ENCODE measurements at places on chromosomes 2 and 18.

GRCh38 chr2:212465456-212465855 lies 73.1 kb downstream of the ERBB4 start:
- DNase-seq: no peak

- DNase-seq: no peak
Observed at GRCh38 chr2:30608643-30609042, 161.6 kb downstream of the LCLAT1 start.

GRCh38 chr2:2557475-2557874 lies 226.4 kb upstream of the MYT1L start:
- DNase-seq: no peak

DNA sequence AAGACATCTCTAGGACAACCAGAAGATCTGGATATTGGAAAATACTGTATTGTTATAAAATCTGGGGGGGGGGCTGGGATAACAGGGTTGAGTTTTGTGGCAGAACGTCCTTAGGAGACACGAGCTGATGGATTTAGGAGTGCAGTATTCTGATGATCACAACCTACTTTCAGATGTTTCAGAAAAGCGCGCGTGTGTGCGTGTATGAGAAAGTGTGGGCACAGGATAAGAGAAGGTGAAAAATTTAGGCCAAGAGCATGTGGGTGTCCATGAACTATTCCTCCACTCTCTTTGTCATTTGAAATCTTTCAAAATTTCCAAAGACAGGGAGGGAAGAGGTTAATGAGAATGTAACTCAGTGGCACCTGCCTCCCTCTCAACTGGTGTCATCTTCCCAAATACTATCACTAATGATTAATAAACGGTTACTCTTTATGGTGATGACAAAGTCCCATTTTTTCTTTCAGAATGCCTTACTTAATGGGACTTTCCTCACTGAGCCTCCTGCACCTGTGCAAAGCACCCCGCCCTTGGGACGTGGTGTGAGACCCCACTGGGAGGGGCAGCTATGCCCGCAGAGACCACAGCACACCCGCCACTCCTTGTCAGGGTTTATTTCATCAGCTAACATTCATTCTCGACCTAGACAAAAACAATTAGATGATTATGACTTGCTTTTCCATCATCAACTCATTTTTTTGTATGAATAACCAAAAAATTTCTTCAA lies 53.6 kb downstream of the HS6ST1 start:
- no peak for DNase-seq

- DNase-seq: no peak
Observed at GRCh38 chr2:205193125-205193835, 489.0 kb upstream of the NRP2 start.

- no peak for DNase-seq
Observed at GRCh38 chr2:27712522-27712921, 48.8 kb downstream of the SLC4A1AP start.

DNA sequence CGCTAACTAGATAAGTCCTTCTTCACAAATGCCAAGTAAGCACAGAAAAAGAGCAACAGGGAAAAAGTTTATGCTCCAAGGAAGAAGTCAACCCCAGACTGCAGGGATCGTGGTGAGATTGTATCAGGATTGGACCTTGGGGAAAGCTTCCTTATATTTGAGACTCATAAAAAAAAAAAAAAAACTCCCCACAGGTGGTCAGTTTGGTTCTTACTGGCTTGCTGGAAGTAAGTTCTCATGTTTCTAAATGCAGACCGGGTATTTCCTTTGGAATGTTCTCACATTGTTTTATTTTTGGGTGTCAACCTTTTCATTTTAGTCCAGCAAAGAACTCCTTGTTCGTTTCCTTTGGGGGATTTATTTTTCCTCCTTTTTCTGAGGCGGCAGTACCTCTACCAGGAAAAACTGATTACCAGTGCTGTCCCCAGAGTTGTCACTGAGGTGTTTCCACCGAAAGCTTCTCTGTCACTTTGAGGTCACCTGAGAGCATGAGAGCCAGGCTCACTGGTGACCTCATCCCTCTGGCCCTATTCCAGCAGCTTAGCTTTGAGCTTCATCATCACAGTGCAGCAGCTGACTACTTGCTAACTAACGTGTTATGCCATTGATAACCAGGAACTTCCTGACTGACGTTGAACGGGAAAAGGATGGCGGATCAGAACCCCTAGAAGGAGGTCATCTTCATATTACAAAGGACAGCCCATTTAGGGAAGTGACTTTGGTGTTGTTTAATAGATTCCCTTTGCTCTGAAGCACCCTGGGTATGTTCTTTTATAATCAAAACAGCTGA lies 16.8 kb upstream of the ATP8B1 start:
- DNase-seq: no peak

DNA sequence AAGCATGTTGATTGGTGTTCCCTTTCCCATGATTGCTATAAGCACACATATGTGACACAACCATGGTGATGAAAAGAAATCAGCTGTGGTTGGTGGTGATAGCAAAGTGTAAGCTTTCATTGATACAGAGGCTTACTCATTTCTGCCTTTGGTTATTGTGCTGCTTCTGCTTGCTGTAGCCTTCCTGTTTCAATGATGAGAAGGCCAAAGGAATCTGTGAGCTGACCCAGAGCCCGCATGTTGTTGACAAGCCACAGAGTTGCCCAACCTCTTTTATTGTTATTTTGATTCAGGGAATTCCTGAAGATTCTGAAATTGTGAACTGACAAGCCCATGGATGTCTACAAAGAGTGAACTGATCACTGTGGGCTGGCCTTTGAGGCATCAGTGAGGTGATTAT lies 164.4 kb downstream of the TMEFF2 start:
- DNase-seq: no peak

GRCh38 chr2:240211598-240212424 lies 71.4 kb upstream of the OTOS start:
- DNase-seq: no peak

DNA sequence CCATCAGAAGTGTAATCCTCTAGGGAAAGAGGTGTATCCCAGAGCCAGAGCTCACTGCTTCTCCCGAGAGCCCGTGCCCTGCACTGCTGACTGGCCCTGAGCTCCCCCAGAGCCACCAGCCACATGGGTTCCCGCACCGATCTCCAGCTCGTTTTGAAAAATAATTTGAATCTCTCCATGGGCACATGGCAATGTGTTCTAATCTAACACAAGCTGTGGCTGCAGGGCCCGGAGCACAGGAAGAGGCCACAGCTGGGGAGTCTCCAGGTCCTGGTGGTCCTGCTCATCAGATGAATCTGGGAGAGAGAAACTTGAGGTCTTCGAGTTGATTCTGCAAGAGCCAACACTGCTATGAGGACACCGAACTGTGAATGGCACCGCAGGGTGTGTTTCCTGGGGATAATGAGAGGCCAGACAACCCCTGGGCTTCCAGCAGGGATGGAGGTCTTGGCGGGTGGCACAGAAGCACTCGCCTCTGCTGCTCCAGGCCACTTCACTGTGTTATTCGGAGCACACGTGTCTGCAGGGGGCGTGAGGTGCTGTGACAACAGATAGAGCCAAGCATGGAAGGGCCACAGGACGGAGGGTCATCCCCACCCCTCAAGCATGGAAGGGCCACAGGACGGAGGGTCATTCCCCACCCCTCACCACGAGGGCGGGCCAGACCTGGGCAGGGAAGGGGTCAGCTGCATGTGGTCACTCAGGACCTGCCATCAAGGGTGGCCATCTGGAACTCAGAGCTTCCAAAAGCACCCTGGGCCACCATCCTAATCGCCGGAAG lies 196.8 kb downstream of the NDUFA10 start:
- no peak for DNase-seq

- DNase-seq: no peak
Observed at GRCh38 chr2:66585587-66585986, 150.7 kb downstream of the MEIS1 start.

- DNase-seq: no peak
Observed at GRCh38 chr2:43030551-43031307, 195.7 kb downstream of the ZFP36L2 start.

- no peak for DNase-seq
Observed at GRCh38 chr2:51990684-51991083, 958.8 kb upstream of the NRXN1 start.

DNA sequence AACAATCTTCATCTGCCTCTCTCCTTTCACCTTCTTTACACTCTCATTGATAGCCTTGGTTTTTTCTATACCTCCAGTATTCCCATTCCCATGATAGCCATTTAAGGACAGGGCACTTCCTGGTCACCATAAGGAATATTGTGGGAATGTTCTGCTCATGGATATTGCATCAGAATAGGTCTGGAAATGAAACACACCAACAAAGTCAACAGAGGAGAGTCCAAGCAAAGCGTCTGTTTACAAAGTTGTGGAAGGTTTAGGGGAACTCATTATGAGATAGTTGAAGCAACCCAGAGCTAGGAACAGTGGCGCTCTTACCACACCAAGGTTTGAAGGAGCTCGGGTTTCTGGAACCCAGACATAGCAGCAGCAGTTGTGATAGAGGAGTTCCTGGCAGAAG lies 150.3 kb upstream of the TNP1 start:
- DNase-seq: no peak

DNA sequence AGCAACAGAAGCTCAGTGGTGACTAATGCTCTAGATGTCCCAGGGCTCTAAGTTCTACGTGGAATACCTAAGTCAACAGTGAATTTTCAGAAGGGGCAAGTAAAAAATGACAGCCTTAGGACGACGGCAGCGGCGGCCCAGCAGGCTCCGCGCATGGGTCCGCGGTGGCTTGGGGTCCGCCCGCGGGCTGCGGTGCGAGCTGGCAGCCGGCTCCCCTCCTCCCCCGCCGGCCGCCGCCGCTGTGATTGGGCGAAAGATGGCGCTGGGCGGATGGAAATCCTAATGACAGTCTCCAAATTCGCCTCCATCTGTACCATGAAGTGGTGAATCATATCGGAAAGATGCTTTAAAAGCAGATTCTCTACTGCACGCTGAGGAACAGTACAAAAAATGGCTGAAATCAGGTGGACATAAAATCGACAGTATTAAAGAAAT lies 74.7 kb downstream of the HNRNPLL start:
- peak; percentile 54 for DNase-seq

DNA sequence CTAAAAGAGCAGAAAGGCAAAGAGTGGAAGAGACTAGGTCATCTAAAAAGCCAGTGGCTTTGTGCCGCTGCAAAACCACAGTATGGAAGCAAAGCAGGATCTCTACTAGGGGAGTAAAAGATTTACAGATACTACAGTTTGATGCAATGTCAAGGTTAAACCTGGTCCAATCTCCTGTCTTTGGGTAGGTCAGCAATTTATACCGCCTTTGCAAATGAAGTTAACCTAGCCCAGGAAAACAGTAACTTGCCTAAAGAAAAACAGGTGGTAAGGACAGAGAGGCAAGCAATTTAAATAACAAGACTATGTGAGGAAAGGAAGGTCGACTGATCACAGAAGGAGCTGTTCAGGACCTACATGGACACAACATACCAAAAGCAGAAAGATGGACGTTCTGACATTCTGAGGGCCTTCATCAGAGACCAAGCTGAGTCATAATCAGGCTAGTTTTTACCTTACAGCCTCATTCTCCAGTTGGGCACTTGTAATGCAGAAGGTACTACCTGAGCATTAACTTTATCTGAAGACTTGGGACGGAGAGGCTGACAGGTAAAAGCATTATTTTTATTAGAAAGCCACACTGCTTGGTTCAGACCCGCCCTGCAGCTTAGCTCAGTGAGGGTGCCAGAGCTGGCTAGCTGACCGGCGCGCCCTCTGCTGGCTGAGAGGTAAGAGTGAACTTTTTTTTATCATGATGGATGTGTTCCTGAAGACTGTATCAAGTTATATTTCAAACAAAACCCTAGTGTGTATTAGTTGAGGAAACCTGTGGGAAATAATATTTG lies 15.9 kb downstream of the CDKL4 start:
- DNase-seq: peak; percentile 82

GRCh38 chr2:235091421-235091820 lies 139.6 kb downstream of the SH3BP4 start:
- no peak for DNase-seq

DNA sequence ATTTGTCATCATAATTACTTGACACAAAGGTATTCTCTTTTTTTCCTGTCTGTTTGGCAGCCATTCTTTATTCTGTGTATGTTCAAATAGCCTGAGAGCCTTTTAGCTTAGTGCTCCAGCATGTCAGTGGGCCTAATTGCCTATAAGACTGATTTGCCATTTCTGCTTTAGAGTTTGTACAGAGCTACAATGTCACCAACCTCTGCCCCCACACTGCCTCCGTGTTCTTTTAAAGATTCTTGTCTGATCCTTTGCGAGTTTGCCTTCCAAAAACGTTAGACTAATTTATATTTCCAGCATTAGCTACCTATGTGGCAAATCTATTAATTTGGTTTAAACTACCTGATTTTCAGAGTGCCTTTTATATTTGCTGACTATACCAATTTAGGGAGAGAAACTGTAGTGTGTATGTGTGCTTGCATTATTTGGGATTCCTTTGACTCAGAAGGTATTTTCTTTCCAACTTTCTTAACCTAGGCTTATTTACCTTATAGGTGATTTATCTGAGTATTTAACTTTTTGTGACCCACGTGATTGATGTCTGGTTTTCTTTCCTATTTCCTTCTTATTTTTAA lies 70.8 kb downstream of the FAM117B start:
- no peak for DNase-seq

GRCh38 chr18:48575301-48575657 lies 36.4 kb downstream of the CTIF start:
- DNase-seq: no peak

DNA sequence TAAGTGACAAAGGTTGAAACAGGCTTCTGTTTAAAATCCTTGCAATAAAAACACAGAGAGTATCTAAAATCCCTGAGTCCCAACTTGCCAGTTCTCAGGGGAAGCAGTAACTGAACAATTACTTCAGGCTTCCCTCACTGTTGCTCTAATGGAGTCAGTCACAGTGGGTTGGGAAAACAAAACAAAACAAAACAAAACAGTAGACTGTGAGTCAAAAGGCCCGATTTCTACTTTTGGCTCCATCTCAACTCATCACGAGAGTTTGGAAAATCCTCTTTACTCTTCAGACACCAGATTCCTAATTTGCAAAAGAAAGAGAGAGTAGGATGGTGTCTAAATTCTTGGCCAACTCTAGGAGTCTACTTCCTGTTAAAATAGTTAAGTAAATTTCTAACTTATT lies 1.1 kb downstream of the FSHR start:
- DNase-seq: no peak

GRCh38 chr18:69763002-69763401 lies 184.7 kb downstream of the CD226 start:
- DNase-seq: no peak

GRCh38 chr2:168430431-168430830 lies 25.6 kb upstream of the CERS6 start:
- no peak for DNase-seq

DNA sequence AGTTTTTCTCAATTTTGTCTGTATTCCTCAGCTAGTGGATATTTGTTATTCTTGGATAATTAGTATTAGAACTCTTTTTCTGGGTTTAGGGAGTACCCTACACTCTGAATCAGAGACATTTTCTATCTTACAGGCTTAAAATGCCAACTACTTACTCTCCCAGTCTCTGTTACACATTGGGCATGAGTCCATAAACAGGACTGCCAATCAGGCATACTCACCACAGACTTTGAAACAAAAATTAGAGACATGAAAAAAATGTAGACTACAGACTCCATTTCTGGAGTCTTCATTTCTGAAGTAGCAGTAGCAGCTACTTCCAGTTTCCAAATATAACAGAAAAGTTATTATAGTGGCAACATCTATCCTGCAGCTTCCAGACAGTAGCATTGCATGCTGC lies 279.7 kb downstream of the MBD5 start:
- no peak for DNase-seq

Data from stimulated activated CD4-positive, alpha-beta T cell treated with anti-CD3 and anti-CD28 coated beads, Interleukin-2, amount 100 ng/mL, for 48 hours (primary cell).